ENCODE measurements at places on chromosomes 6 and 20.
A peak's percentile ranks its signal among the peaks of the same experiment; 100 is the strongest.

DNA sequence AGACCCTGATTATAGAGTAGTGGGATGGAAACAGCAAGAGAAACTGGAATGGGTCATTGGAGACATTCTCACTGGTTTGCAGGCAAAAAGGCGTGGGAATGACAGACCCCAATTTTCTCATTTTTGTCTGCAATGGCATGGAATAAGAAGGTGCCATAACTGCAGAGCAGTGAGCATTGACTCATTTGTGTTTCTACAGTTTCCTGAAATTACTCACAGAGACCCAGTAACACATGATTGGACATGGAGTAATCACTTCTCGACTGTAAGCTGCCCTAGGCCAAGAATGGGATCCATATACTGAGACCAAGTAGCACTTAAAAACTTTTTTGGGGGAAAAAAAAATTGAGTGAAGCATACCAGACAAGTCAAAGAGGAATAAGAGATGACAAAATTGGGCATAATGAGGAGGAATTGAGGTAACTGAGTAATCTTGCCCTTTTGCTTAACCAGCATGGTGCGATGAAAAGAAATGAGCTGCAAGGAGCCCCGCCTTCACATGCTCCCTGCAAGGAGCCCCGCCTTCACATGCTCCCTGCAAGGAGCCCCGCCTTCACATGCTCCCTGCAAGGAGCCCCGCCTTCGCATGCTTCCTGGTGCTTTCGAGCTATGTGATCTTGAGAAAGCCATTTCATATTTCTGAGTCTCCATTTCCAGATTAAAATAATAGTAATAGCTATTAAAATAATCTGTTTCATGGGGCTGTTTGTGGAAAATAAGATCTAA is 44.1 kb downstream of the NHSL1 start:
- no peaks in the 10 kb centered on the region for H3K36me3 ChIP-seq
- peaks cover 8% of the 10 kb centered on the region for H3K4me1 ChIP-seq
- H3K4me3 ChIP-seq, result no peak overlapping the region
- peak; percentile 81 for DNase-seq

DNA sequence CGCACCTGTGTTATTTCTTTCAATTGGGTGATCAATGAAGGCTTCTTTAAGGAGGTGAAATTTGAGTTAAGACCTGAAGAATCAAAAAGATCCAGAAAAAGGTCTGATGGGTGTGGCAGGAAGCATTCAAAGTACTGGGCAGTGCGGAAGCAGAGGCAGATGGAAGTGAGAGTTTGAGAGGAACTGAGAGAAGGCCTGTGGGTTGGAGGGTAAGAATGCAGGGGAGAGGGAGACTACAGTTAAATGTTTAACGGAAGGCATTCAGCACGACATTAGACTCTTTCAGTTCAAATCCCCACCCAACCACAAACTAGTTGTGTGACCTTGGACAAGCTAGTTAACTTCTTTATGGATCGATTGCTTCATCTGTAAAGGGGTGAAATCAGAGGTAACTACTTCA is 50.5 kb upstream of the GCM1 start:
- no peaks in the 10 kb centered on the region for H3K36me3 ChIP-seq
- H3K27me3 ChIP-seq, result no peaks in the 10 kb centered on the region
- H3K4me1 ChIP-seq, result no peaks in the 10 kb centered on the region
- H3K4me3 ChIP-seq, result no peak overlapping the region
- no peak for DNase-seq

DNA sequence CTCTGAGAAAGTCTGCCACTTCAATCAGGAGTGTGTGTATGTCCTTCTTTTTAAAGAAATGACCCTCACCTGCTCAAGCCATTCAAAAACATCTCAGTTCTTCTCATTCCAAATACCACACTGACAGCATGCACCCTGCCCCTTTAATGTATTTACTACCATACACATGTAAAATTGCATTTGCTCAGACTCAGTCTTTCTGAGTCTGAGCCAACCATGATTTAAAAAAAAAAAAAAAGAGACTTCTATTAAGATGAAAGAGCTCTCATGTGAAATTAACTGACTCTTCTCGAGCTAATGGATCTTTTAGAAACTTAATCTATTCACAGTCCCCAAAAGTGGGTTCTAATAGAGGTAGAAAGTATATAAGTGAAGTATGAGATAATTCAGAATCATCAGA is 1.4 kb upstream of the FILIP1 start:
- H3K27me3 ChIP-seq, result no peaks in the 10 kb centered on the region
- peak overlapping the region; percentile 1 for H3K27ac ChIP-seq
- H3K36me3 ChIP-seq, result no peaks in the 10 kb centered on the region
- H3K4me3 ChIP-seq, result no peak overlapping the region
- H3K4me1 ChIP-seq, result peaks cover 6% of the 10 kb centered on the region

DNA sequence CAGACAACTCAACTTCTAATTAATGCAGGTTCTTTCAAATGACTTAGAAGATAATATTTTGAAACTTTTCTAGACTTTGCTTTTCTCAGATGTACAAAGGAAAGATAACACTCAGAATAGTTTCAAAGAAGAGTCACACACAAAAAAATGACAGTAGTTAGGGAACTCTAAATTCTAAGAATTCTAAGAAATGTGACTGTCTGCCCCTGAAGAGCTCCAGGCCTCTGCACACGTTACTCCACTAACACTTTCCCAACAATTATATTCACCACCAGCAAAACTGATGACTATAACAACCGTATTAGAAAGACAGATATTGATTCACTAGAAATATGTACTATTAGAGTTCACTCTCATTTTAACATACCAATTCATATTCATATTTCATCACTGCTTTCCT is 133.3 kb upstream of the SMLR1 start:
- no peak overlapping the region for H3K27ac ChIP-seq
- no peaks in the 10 kb centered on the region for H3K4me1 ChIP-seq
- no peak for DNase-seq
- H3K36me3 ChIP-seq, result no peaks in the 10 kb centered on the region
- no peak overlapping the region for H3K4me3 ChIP-seq

- H3K4me3 ChIP-seq, result no peak overlapping the region
- no peaks in the 10 kb centered on the region for H3K27me3 ChIP-seq
- no peak for DNase-seq
- H3K4me1 ChIP-seq, result no peaks in the 10 kb centered on the region
- no peak overlapping the region for H3K27ac ChIP-seq
Observed at GRCh38 chr6:2266841-2267240, 21.4 kb upstream of the GMDS start.

GRCh38 chr6:35181933-35182612 is 31.7 kb upstream of the SCUBE3 start:
- H3K4me1 ChIP-seq, result peaks cover 14% of the 10 kb centered on the region
- H3K4me3 ChIP-seq, result no peak overlapping the region
- no peaks in the 10 kb centered on the region for H3K27me3 ChIP-seq
- peak overlapping the region; percentile 63 for H3K27ac ChIP-seq
- H3K36me3 ChIP-seq, result no peaks in the 10 kb centered on the region

GRCh38 chr20:19969507-19970255 is 47.5 kb upstream of the NAA20 start:
- DNase-seq, result no peak
- no peak overlapping the region for H3K4me3 ChIP-seq
- H3K36me3 ChIP-seq, result peaks cover 41% of the 10 kb centered on the region
- H3K4me1 ChIP-seq, result peaks cover 36% of the 10 kb centered on the region

DNA sequence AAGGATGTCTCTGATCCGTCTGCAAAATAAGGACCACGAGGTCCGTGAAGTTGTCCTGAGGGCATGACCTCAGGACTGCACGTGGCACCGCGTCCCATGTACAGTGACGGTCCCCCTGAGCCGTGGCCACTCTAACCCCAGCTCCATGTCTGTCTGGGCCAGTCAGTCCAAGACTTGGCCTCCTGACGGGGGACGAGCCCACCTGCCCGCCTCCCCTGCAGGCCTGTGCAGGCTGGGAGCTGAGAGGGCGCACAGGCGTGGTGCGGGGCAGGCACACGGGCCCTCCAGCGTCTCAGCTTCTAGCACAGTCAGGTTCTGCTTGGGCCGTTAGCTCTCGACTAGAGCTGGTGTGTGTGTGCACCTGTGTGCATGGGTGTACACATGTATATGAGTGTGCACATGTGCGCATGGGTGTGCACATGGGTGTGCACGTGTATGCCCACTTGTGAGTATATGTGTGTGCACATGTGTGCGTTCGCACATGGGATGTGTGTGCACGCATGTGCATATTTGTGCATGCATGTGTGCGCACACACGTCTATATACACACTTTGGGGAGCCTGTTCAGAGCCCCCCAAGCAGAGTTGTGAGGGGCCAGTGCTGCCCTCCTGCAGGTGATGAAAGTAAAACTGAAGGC is 307.0 kb downstream of the TAF4 start:
- DNase-seq, result peak; percentile 48
- H3K27me3 ChIP-seq, result peaks cover 7% of the 10 kb centered on the region
- H3K4me1 ChIP-seq, result no peaks in the 10 kb centered on the region
- no peak overlapping the region for H3K4me3 ChIP-seq

DNA sequence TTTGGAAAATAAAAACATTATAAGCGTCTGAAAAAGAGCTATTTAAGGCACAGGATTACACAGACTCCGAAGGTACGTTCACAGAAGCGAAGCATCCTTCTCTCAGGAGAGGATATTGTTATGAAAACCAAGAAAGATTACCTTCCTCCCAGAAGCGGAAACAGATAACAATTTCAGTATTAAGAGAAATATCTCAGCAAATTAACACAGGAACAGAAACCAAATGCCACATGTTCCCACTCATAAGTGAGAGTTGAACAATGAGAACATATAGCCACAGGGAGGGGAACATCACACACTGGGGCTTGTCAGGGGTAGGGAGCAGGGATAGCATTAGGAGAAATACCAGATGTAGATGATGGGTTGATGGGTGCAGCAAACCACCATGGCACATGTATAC is 109.7 kb downstream of the CDK19 start:
- H3K4me3 ChIP-seq, result no peak overlapping the region
- no peaks in the 10 kb centered on the region for H3K27me3 ChIP-seq
- no peak overlapping the region for H3K27ac ChIP-seq
- peaks cover 12% of the 10 kb centered on the region for H3K4me1 ChIP-seq
- no peaks in the 10 kb centered on the region for H3K36me3 ChIP-seq

GRCh38 chr6:169789146-169789943 is 37.9 kb downstream of the ERMARD start:
- H3K36me3 ChIP-seq, result no peaks in the 10 kb centered on the region
- no peak overlapping the region for H3K27ac ChIP-seq
- H3K4me1 ChIP-seq, result peaks cover 16% of the 10 kb centered on the region
- peak; percentile 52 for DNase-seq
- no peaks in the 10 kb centered on the region for H3K27me3 ChIP-seq

DNA sequence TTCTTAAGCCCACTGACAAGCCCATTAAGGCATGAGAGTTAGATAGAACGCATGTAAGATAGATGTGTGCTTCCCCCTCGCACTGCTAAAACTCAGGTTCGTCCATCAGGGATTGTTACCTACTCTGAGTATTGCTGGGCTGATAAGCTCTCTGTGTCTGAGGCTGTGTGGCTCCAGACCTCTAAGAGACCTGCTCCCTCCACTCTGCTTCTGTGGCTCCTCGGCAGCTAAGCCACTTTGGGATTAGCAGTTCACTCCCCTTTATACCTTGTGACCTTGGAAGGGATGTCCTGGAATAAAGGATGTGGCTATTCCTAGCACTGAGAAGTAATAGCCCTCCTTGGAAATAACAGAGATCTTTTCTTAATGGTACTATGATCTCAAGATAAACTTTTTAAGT is 164.9 kb downstream of the TMEM242 start:
- H3K27me3 ChIP-seq, result no peaks in the 10 kb centered on the region
- H3K27ac ChIP-seq, result no peak overlapping the region
- H3K4me3 ChIP-seq, result no peak overlapping the region

- DNase-seq, result no peak
- no peaks in the 10 kb centered on the region for H3K36me3 ChIP-seq
- no peak overlapping the region for H3K4me3 ChIP-seq
- no peaks in the 10 kb centered on the region for H3K4me1 ChIP-seq
- H3K27ac ChIP-seq, result no peak overlapping the region
Observed at GRCh38 chr6:146590492-146590891, 8.3 kb upstream of the ADGB start.

- no peaks in the 10 kb centered on the region for H3K27me3 ChIP-seq
- H3K4me1 ChIP-seq, result peaks cover 27% of the 10 kb centered on the region
- H3K27ac ChIP-seq, result no peak overlapping the region
Observed at GRCh38 chr20:25541676-25542075, 43.7 kb downstream of the NINL start.

DNA sequence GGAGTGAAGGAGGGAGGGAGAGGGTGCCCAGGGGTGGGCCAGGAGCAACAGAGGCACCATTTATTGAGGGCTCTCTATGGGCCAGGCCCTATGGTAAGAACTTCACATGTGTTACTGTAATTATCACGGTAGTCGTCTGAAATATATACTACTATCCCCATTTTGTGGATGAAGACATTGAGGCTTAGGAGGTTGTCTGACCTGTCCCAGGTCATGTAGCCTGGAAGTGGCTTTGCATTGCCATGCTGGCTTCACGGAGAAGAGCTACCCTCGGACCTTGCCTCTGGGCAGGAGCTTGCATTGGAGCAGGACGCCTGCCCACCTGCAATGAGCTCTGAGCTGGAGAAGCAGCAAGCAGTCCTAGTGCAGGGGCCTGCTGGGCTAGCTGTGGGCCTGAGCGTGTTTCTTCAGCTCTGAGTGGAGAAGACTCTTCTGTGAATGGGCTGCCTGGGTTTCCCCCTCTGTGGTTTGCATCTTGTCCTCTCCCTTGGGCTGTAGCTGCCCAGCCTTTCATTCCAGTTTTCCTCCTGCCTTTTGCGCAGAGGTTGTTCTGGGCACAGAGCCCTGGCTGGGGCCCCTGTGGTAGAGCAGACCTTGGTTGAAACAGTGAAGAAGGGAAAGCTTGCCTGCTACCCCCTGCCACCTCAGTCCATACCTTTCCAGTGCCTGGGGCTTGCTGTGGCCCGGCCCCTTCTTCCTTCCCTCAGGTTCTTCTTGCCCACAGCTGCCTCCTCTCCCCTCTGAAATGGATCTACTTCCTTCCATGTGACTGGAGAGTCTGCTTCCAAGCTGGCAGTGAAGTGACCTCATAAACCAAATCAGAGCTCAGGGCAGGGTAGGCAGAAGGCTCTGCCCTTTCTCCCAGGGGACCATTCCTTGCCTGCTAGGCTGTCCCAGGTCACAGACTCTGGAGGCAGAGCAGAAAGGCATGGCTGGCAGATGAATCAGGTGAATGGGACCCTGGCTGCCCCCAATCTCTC is 24.1 kb upstream of the SRF start:
- DNase-seq, result no peak
- no peak overlapping the region for H3K27ac ChIP-seq
- H3K4me1 ChIP-seq, result peaks cover 10% of the 10 kb centered on the region

GRCh38 chr6:22049002-22049401 is 247.8 kb downstream of the PRL start:
- no peak for DNase-seq
- H3K27ac ChIP-seq, result no peak overlapping the region
- H3K36me3 ChIP-seq, result no peaks in the 10 kb centered on the region
- H3K27me3 ChIP-seq, result no peaks in the 10 kb centered on the region

DNA sequence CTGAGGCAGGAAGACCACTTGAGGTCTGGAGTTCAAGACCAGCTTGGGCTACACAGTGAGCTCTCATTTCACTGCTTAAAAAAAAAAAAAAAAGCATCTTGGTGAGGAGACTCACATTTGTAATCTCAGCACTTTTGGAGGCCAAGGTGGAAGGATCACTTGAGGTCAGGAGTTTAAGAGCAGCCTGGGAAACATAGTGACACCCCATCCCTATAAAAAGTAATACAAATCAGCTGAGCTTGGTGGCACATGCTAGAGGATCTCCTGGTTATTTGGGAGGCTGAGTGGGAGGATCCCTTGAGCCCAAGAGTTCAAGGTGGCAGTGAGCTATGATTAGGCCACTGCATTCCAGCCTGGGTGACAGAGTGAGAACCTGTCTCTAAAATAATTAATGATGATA is 29.4 kb upstream of the SYNCRIP start:
- no peaks in the 10 kb centered on the region for H3K27me3 ChIP-seq
- H3K4me3 ChIP-seq, result no peak overlapping the region
- no peak for DNase-seq
- no peak overlapping the region for H3K27ac ChIP-seq
